ENCODE measurements at places on chromosomes 5 and 9.

GRCh38 chr9:33065157-33066076 is 11.1 kb downstream of the SMU1 start:
- DNase-seq, result no peak

- DNase-seq, result no peak
Measured at GRCh38 chr5:93755716-93756115, 14.3 kb upstream of the POU5F2 start.

DNA sequence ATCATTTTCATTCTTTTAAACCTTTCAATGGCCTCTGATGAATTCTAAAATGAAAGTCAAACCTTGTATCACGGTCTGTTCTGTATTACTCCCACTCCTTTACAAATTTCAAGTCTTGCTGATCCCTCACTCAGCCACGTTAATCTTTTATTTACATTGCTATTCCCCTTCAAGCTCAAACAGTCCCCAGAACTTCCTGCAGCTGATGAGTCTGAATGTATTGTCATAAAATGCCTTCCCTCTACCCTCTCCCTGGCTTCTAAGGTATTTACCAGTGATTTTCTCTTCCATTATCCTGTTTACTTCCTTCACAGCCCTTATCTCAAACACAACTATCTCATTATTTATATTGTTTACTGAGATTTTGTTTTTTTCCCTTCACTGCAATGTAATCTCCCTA is 562.3 kb upstream of the C9orf72 start:
- DNase-seq, result no peak

- DNase-seq, result no peak
Measured at GRCh38 chr5:38468978-38469706, 87.3 kb downstream of the LIFR start.

DNA sequence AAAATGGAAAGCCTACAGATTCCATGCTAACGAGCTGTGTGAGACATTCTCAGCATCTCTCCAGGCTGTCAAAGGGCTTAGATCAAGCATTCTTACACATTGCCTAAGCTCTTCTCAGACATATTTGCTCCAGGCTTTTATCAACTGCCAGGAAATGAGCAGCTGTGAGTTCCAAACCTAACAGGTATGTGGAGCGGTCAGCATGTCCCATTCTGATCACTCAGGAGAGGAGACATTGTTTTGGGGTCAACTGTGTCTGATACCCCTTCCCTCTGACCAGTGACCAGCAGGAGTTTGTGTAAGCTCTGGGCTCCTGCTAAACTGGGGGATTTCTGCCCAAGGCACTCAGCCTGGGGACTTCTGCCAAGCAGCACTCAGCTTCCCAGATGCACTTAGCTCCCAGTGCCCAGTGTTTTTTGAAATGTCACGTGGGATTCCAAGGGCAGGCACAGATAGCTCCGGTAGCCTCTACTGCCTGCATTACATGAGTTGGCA is 229.1 kb downstream of the SEC61B start:
- DNase-seq, result no peak

DNA sequence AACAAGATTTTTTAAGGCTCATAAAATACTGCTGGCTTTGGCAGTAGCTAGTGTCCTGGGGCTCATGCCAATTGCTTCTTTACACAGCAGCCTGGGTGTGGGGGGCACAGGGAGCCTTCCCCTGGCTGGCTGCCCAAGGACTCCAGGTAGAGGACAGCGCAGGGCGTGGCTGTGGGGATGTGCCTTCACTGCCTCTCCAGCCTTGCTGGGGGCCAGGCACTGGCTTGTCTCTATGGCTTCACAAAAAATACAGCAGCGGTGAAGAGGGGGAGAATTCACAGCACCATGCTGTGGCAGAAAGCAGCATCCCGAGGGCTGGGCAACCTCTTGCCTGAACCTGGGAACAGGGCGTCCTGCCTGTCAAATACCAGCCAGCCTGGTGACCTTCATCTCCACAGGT is 57.4 kb downstream of the DAP start:
- DNase-seq, result no peak

DNA sequence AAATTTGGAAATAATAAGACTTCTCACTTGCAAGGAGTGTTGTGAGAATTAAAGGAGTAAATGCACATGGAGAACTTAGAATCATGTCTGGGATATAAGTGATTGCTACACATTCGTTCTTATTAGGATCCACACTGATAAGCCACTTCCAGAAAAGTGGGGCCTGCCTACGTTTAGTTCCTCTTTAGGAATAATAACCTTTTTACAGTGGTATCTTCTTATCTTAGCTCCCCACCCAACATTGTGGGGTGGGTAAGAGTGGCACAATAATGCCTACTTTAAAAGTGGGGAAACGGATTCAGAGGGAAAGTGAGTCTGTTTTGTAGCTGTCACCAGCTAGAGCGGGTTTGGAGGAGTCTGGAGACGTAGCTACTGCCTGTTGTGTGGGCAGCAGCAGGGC is 16.0 kb downstream of the DOCK2 start:
- DNase-seq, result no peak

GRCh38 chr9:127791085-127791484 is 5.3 kb downstream of the CDK9 start:
- DNase-seq, result no peak

DNA sequence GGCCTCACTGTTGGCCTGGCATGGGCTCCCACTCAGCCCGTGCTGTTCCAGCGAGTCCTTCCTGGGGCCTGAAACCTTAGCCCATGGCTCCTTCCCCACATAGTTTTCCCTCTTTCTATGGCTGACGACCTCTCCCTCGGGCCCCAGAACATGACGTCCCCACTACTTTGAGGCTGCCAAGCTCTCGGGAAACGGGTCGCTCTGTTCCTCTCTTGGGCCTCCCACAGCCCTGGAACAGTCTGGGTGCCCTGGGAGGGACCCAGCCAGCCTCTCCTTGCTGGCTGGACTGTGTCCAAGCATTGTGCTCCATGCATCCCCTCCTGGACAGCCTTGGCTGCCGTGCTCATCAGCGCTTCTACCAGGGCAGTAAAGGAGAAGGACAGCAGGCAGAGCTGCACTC is 118.3 kb downstream of the SYK start:
- DNase-seq, result no peak

DNA sequence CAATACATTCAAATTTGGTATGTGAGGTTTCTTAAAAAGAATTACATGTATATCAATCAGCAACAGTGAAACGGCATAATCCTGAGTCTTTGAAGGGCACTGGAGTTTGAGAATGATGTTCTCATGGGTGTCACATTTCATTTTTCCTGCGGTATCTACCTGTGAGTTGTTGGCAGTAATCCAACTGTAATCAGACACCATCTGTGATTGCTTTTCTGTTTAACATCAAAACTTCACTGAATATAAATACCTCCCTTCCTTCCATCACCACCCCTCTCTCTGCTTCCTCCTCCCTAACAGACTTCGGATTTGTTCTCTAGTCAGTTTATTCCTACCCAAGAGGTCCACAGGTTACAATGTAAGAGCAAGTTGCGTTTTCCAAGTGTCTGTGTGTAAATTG is 275.2 kb upstream of the PCSK5 start:
- no peak for DNase-seq

GRCh38 chr5:115501464-115502210 is 42.9 kb downstream of the FEM1C start:
- DNase-seq, result no peak

GRCh38 chr5:79990205-79990597 is 861 bp downstream of the MTX3 start:
- DNase-seq, result no peak

GRCh38 chr9:106619211-106619610 is 243.8 kb upstream of the ZNF462 start:
- no peak for DNase-seq

- DNase-seq, result no peak
Measured at GRCh38 chr9:105216440-105217178, 27.8 kb upstream of the SLC44A1 start.

- DNase-seq, result no peak
Measured at GRCh38 chr9:6439051-6439703, 26.2 kb downstream of the UHRF2 start.

DNA sequence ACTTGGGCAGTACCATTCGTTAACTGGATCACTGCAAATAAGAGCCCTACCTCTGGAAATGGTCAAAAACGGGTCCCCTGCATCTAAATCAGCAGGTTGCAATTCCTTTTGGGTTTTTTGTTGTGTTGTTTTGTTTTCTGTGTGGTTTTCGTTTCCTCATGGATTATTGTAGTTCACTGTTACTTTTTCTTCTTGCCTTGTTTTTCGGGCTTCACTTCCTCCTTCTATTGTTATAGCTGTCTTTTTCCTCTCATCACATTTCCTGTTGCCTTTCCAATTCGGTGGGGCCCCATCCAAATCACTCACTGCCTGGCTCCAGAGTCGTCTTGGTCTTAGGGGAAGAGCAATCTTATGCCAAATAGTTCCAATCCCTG is 8.7 kb upstream of the SSBP2 start:
- DNase-seq, result no peak

DNA sequence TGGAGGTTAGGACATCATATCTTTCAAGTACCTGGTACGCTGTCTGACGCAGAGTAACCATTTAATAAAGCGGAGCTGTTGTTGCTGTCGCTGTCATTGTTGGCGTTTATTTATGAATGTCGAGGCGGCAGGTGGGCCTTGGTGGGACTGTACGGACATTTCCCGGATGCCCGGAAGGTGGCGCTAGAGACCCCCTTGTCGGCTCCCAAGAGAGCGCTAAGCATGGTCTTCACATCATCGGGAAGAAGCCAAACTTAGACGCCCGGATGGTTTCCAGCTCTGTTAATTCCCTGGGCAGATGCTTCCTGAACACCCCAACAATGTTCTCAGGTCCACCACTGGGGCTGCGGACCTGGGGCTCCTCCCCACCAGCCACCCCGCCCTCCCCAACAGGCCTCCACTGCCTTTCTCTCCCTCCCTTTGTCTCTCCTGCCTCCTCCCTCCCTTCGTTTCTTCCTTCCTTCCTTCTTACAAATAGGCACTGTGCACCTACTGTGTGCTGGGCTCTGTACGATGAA is 54.1 kb downstream of the DUSP1 start:
- peak; percentile 81 for DNase-seq

GRCh38 chr5:114377946-114378345 is 16.1 kb downstream of the KCNN2 start:
- DNase-seq, result no peak

- no peak for DNase-seq
Measured at GRCh38 chr5:33475706-33476105, 34.9 kb downstream of the TARS1 start.
